ENCODE measurements at places on chromosomes 12 and 14.
A peak's percentile ranks its signal among the peaks of the same experiment; 100 is the strongest.

DNA sequence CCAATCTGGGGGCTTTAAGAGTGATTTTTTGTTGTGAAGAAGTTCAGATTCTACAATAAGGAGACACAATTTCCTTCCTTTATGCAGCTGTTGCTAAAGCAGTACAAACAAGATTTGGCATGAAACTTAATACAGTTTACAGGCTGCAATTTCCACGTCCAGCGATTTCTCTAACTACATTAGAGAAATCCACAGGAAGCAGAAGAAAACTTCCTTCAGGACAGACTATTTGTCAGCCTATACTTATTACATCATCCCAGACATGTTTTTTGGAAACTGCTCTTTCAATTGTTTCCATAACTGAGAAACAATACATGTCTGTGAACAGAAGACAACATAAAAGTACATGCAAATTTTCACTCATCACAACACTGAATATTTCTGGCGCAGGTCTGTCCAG is 204.3 kb downstream of the TTC7B start:
- DNase-seq = peak; percentile 72

GRCh38 chr12:116916122-116916521 is 5.4 kb downstream of the FBXW8 start:
- DNase-seq = no peak

- DNase-seq = no peak
Observed at GRCh38 chr12:6074427-6074826, 50.0 kb downstream of the VWF start.

DNA sequence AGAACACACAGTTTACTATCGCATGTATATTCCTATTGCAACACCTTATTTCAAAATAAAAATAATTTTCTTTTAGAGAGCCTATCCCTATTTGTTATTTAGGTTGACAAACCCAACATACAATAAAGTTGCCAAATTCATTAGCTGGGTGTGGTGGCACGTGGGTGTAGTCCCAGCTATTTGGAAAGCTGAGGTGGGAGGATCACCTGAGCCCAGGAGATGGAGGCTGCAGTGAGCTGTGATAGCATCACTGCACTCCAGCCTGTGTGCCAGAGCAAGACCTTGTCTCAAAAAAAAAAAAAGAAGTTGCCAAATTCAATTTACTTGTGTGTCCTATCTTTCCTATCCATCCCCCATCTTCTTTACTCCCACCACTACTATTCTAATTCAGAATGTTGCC is 23.9 kb downstream of the DENND5B start:
- no peak for DNase-seq

DNA sequence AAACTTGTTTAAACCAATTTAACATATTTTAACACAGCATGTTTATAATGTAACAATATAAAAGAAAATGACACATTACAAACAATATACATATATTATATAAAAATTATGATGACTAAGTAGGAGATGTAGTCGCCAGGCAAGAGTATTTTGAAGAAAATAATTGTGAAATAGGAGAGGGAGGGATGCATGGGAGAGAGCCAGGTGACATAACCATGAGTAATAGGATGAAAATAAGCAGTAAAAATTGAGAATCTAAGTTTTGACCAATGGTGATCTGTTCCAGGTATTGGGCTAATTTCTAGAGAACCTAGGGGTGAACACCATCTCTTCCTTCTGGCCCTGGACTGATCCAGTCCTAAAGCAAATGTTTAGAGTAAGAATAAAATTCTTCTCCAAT is 315.2 kb upstream of the G2E3 start:
- DNase-seq = no peak

Data from muscle of arm (tissue), 14 donors.